ENCODE measurements at places on chromosomes 6 and 20. TPM values are rescaled to one million over a fixed set of nuclear protein-coding genes. Genes with fewer than 3 reads are reported as not detected.

The PRSS35 gene
- not detected for total RNA-seq

The DLGAP4 gene
- total RNA-seq = 42.9 TPM

DNA sequence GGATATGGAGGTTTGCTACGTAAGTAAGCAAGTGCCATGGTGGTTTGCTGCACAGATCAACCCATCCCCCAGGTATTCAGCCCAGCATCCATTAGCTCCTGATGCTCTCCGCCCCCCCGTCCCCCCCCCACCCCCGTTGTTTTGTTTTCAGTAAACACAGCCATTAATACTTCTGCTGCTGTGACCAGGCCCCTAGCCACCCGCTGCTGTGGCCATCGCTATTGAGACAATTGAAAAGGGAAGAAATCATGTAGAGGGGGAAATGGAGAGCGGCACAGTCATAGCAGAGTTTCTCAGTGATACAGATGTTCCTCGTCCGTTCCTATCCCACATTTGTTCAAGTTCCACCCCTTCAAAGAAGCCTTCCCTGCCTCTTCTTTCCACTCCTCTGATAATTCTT is 24.9 kb downstream of the SLC35D3 start:
- H3K4me3 ChIP-seq = no peak overlapping the region
- H3K27ac ChIP-seq = no peak overlapping the region
- no peaks in the 10 kb centered on the region for H3K36me3 ChIP-seq
- no peak for DNase-seq

DNA sequence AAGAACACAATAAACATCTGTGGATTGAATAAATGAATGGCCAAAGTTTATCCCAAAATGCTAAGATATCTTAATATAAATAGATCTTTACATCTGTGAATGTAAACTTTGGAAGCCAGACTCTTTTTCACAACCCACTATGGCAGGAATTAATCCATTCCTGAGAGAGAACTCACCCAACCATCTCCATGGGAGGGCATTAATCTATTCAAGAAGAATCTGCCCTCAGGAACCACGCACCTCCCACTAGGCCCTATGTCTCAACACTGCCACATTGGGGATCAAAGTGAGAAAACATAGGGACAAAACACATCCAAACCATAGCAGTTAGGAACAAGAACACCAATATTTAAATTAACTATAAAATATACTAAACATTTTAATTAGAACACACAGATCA is 3.4 kb downstream of the UBE3D start:
- no peaks in the 10 kb centered on the region for H3K27me3 ChIP-seq
- peaks cover 10% of the 10 kb centered on the region for H3K4me1 ChIP-seq
- H3K36me3 ChIP-seq = no peaks in the 10 kb centered on the region
- DNase-seq = no peak
